ENCODE measurements at places on chromosomes 12 and 14.
A peak's percentile ranks its signal among the peaks of the same experiment; 100 is the strongest.

GRCh38 chr14:91968280-91968679 is 20.8 kb upstream of the FBLN5 start:
- DNase-seq = no peak

DNA sequence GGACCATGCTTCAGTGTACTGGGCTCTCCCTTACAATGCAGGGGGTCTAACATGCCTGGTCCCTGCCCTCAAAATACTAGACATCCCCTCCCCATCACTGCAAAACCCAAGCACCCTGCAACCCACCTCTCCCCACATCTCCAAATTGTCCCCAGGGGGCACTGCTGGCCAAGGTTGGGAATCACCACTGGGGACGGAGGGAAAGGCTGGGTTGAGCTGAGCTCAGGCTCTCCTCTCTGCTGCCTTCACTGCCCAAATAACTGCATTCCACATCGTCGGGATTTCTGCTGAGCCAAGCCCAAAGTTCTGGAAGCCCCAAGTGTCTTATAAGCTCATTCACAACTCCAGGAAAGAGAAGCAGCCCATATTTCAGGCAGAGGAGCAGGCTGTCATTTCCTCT is 69.6 kb downstream of the NT5DC3 start:
- DNase-seq = peak; percentile 69

GRCh38 chr12:32367381-32367780 is 32.0 kb upstream of the FGD4 start:
- no peak for DNase-seq

DNA sequence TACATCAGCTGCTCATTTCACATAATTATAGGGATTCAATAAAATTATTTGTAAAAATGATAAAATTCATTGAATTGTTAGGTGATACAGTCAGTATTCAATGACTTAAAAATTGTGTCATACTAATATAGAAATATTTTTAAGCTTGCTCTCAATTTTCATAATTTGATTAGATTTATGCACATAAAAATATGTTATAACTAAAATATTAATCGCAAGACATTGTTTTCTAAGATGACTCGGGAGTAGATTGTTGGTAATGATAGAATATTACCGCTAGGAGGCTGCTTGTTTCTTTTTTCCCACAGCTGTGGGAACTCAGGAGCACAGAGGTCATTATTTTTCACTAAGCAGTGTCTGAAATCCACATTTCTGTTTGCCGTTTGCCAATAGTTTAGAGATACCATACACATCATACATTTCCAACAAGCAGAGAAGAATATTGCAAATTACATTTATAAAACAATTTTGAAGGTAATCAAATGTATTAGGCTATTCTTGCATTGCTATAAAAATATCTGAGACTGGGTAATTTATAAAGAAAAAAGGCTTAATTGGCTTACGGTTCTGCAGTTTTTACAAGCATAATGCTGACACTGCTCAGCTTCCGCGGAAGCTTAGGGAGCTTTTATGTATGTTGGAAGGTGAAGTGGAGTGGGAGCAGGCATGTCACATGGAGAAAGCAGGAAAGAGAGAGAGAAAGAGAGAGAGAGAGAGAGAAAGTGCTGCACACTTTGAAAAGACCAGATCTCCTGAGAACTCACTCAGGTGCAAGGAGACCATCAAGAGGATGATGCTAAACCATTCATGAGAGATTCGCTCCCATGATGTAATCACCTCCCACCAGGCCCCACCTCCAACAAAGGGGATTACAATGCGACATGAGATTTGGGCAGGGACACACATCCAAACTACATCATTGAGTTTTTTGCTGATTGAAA is 9.2 kb downstream of the CD69 start:
- DNase-seq = no peak

GRCh38 chr12:11872055-11872454 is 198.7 kb upstream of the BCL2L14 start:
- DNase-seq = no peak

DNA sequence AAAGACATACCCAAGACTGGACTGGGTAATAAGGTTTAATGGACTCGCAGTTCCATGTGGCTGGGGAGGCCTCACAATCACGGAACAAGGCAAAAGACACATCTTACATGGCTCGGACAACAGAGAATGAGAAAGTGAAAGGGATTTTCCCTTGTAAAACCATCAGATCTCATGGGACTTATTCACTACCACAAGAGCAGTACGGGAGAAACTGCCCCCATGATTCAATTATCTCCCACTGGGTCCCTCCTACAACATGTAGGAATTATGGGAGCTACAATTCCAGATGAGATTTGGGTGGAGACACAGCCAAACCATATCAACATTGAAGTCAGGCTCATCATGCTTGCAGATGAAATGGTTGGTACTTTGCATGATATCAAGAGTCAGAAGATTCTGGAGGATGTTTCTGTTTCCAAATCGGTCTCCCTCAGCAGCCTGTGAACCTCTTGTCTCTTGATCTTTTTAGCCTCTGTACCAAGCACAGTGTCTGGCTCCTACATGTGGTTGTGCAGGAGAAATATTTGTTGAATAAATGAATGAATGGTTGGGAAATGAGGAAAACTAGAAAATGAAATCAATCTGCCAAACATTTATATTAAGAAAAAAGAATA is 98.6 kb downstream of the VRK1 start:
- no peak for DNase-seq
